ENCODE measurements at places on chromosomes 5 and 9.

DNA sequence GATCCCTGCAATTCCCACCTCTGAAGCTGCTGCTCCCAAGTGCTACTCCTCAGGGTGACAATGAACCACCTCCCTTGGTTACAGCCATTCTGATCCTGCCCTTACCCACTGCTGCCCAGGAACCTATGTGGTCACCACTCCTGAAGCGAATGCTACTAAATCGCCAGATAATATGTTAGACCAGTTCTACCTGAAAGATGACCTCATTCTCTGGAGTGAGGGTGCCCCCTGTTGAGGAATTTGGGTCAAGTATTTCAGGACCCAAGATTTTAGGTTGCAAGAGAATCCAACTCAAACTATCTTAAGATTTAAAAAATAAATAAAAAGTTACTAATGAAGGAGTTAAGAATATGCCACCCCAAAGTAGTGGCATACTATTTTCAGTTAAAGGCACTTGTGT, 5.8 kb upstream of the SNAPC3 start:
- DNase-seq = peak; percentile 5

DNA sequence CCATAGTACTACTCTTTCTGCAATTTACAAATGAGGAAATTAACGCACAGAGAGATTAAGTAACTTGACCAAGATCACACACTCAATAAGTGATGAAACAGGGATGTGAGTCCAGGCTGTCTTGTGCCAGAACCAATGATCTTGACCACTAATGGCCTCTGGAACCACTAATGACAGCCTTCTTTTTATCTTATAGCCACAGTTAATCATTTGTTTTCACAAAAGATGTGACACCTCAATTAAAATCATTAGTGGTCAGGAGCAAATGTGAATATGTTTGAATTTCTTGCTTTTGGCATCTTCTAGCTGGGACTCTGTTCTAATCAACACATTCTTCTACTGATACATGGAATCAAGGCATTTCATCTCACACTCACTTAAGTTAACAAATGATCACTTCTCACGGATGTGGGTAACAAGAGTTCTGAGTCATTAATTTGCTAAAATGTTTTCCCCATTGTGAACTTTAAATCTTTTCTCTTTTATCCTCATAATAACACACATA, 102.7 kb upstream of the CD180 start:
- DNase-seq = no peak

GRCh38 chr5:31268686-31269085, 75.2 kb downstream of the CDH6 start:
- DNase-seq = no peak

- DNase-seq = no peak
Measured at GRCh38 chr5:388266-389196, 54.4 kb upstream of the EXOC3 start.
